IPS-NIHi11 (cell line): ENCODE measurements at places on chromosomes 1 and 21.

DNA sequence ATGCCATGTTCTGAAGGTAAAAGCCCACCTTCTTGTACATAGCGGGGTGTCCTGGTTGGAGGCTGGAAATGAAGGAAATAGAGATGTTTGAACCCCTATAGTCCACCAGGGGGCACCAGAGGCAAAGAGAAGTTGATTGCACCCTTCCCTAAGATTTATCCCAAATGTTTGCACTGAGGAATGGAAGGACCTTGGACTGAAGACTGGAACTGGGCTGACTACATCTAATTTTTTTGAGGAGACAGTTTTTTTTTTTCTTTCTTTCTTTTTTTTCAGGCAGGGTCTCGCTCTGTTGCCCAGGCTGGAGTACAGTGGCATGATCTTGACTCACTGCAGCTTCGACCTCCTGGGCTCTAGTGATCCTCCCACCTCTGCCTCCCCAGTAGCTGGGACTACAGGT, 55.3 kb upstream of the EIF4G3 start:
- peak; percentile 74 for DNase-seq

- DNase-seq, result no peak
Measured at GRCh38 chr1:87115891-87116290, 201.5 kb downstream of the HS2ST1 start.

DNA sequence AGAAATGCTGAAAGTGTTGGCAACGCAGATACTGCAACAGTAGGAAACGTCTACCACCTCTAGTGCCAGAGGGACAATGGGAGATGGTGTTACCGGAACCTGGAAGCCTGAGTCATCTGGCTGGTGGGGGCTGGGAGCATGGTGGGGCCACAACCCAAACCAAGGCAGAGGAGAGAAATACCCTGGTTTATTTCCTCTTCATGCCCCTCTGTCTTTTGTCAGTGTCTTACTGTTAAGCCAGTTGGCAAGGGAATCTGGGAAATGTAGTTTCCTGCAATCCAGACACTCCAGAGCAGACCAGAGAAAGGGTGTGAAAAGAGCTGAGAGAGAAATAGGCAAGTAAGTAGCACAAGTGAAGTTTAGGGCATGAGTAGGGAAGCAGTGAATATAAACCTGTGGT, 14.8 kb downstream of the DNTTIP2 start:
- no peak for DNase-seq

DNA sequence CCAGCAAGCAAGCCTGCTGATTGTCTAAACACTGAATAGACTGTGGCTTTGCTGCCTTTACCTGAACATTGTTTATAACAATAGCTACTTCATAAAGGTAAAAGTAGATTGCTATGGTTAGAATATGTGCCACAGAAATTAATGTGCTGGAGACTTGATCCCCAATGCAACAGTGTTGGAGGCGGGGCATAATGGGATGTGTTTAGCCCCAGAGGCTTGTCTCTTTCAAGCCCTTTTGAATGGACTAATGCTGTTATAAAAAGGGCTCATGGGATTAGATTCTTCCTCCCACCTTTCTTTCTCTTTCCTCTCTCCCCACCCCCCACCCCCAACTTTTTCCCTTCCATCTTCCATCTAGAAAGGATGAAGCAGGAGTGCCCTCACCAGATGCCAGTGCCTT, 80.2 kb upstream of the PPP2R5A start:
- DNase-seq, result no peak

GRCh38 chr1:41902159-41902577, 16.6 kb downstream of the HIVEP3 start:
- DNase-seq, result no peak

GRCh38 chr21:36194024-36194423, 37.4 kb downstream of the DOP1B start:
- DNase-seq, result no peak

GRCh38 chr1:92927870-92928269, 33.4 kb downstream of the DIPK1A start:
- no peak for DNase-seq

DNA sequence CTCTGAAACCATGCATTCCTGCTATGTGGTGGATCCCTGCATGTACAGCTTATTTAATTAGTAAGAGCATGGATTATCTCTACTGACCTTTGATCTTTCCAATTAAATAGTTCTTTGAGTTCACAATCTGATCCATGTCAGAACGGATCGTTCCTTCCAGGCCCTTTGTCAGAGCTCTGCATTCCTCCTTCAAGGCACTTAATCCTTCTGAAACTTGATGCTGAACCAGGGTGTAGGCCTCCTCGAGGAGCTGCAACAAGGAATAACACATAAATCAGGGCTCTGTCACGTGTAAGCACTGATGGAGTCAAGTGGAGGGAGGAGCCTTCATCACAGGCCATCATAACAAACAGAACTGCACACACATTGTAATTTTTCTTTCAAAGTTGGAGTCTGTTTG, 68.4 kb upstream of the EDEM3 start:
- no peak for DNase-seq

- DNase-seq, result no peak
Measured at GRCh38 chr1:46464013-46464548, 25.6 kb upstream of the DMBX1 start.

- peak; percentile 53 for DNase-seq
Measured at GRCh38 chr1:93079685-93080141, 630 bp downstream of the MTF2 start.

- no peak for DNase-seq
Measured at GRCh38 chr1:208864366-208864965, 620.3 kb upstream of the PLXNA2 start.

DNA sequence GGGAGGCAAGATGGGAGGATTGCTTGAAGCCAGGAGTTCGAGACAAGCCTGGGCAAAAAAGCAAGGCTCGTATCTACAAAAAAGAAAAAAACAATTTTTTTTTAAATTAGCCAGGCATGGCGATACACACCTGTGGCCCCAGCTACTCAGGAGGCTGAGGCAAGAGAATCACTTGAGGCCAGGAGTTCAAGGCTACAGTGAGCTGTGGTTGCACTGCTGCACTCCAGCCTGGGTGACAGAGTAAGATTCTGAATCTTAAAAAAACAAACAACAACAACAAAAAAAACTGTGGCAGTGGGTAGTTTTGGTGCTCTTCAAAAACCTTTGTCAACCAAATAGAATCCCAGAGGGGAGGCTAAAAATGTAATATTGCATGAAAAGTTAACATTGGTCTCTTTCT, 734 bp downstream of the PTPN22 start:
- no peak for DNase-seq

GRCh38 chr1:208090388-208091301, 153.5 kb downstream of the PLXNA2 start:
- no peak for DNase-seq

DNA sequence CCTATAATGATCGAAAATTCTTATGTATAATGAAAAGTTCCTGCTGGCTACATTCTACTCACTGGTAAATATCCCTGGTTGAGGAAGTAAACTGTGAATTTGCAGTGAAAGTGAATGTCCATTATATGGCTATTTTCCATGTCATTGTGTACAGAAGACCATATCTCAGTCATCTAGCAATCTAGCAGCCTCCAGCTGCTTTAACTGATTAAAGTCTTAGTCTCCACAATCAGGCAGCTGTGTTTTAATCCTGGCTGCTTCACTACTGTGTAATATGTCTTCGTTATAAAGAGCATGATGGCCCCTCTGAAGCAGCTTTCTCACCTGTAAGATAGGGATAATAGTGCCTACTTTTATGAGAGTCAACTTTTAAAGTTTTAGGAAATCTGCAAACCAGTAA, 11.4 kb downstream of the CLCA2 start:
- DNase-seq, result no peak

- no peak for DNase-seq
Measured at GRCh38 chr1:202659974-202660373, 50.3 kb downstream of the SYT2 start.

DNA sequence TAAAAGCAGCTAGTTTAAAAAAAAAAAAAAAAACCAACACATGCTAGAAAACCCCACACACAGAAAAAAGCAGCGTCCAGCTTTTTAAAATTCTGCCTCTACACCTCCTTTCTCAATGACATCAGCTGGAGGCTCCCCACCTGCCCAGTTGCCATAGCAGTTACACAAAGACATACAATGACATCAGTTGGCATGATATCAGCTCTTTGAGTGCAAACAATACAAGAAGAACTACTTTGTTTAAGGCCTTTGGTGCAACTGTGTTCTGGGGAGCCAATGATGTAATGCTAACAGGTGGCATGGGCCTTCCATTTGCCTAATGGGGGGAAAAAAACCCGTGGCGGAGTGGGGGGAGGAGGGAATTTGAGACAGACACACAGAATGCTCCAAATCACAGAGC, 32.9 kb downstream of the DUSP10 start:
- no peak for DNase-seq

GRCh38 chr1:109850194-109850593, 60.5 kb upstream of the CSF1 start:
- DNase-seq, result no peak

GRCh38 chr1:173870252-173871075, 2.3 kb downstream of the ZBTB37 start:
- DNase-seq, result no peak

DNA sequence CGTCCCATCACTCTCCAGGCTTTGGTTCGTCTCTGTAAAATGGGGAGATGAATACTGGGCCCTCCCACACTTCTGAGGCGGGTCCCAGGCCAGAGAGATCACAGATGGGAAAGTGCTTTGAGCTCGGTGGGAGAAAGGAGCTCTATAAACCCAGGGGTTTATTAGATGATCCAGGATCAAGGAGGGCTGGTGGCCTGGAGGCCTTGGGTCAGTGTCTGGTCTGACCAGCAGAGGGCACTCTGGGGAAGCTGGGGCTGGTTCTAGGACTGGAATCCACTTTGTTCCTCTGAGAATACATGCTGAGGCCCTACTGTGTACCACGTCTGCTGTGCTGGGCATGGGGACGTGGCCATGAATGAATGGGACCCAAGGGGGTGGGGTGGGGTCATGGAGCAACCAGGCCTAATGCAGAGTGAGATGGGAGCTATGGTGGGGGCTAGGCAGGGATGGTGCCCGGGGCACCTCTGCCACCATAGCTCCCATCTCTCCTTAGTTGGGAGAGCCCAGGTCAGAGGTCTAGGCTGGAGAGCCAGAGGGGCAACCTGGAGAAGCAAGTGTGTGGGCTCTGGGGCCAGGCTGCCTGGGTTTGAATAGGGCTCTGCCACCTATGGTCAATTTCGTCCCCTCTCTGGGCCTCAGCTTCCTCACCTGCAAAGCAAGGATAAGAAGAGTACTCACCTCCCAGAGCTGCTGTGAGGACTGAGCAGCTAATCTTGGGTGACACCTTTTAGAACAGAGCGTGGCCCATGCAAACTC, 9.0 kb upstream of the FAM131C start:
- DNase-seq, result peak; percentile 84

DNA sequence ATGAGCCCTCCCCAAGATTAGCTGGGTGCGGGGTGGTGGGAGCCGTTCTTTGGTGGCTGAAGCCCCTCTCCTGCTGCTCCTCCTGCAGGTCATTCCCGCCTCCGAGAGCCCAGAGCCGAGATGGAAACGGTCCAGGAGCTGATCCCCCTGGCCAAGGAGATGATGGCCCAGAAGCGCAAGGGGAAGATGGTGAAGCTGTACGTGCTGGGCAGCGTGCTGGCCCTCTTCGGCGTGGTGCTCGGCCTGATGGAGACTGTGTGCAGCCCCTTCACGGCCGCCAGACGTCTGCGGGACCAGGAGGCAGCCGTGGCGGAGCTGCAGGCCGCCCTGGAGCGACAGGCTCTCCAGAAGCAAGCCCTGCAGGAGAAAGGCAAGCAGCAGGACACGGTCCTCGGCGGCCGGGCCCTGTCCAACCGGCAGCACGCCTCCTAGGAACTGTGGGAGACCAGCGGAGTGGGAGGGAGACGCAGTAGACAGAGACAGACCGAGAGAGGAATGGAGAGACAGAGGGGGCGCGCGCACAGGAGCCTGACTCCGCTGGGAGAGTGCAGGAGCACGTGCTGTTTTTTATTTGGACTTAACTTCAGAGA, 448 bp downstream of the G0S2 start:
- DNase-seq, result peak; percentile 53

GRCh38 chr1:54474310-54475251, 68.4 kb upstream of the SSBP3 start:
- peak; percentile 88 for DNase-seq

DNA sequence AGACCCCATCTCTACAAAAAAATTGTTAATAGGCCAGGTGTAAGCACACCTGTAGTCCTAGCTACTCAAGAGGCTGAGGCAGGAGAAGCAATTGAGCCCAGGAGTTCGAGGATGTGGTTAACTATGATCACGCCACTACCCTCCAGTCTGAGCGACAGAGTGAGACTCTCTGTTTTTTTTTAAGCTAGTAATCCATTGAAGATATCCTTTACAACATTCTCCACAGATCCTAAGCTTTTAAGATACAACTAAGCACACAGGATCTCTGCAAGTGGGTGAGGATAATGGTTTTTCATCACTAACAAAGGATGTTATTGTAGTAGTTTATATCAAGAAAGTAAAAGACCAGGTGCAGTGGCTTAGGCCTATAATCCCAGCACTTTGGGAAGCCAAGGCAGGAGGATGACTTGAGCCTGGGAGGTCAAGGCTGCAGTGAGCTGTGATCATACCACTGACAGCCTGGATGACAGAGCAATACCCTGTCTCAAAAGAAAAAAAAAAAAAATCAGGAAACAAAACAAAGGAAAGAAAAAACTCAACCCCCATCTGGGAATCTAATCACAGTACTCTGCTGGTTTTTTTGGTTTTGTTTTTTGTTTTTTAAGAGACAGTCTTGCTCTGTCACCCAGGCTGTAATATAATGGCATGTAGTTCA, 166.1 kb downstream of the RERE start:
- DNase-seq, result no peak

GRCh38 chr1:177010211-177010825, 154.2 kb downstream of the ASTN1 start:
- DNase-seq, result no peak
